ENCODE measurements at places on chromosomes 3 and 15. TPM values are rescaled to one million over a fixed set of nuclear protein-coding genes. Genes with fewer than 3 reads are reported as not detected.

Gene TTC21A
- 2.1 TPM for total RNA-seq

Gene SAXO2
- 0.26 TPM for total RNA-seq

Gene TMEM62
- total RNA-seq: 8.6 TPM

Gene MFN1
- total RNA-seq: 17.7 TPM

Gene KIF15
- 0.51 TPM for total RNA-seq

Gene TGM4
- total RNA-seq: not detected

Gene CPB1
- not detected for total RNA-seq

Gene TUSC7
- total RNA-seq: not detected

Gene RHOV
- not detected for total RNA-seq

Gene MNS1
- total RNA-seq: 0.40 TPM

GRCh38 chr3:177994976-177995375 is 541.3 kb upstream of the KCNMB2 start:
- DNase-seq: no peak

- DNase-seq: no peak
Measured at GRCh38 chr3:19757773-19758172, 176.2 kb downstream of the EFHB start.

DNA sequence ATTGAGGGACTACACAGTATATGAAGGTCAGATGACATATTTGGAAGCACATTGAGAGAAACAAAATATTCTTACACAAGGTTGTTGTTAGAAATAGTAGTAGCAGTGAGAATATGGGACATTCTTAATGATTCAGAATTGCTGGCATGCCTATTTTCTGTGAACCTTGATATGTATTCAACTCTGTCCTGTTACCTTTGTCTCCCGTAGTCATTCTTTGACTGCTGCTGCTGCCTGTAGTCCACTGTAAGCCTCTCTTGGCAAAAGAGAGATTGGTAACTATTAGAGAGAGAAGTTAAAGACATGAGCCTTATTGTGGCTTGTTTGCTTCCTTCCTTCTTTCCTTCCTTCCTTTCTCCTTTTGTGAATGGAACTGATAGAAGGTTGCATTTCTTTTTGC is 64.5 kb downstream of the TCF12 start:
- no peak for DNase-seq

DNA sequence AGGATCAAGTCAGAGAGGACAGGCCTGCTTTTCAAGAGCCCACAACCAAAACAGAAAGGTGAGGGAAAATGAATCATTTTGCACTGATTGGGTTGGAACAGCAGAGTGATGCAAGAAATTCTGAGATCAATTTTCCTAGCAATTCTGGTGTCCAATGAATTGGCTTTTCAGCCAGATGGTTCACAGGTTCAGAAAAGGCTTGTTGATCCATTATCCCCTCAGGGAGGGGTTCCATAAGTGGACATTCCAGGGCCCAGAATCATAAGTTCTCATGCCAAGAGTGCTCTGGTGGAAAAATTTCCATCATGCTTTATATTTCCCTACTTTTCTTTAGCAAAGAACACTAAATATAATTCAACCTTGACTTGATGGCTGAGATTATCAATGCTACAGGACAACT is 16.2 kb downstream of the RBP2 start:
- DNase-seq: no peak

- DNase-seq: no peak
Measured at GRCh38 chr3:165156757-165157420, 39.3 kb downstream of the SLITRK3 start.

DNA sequence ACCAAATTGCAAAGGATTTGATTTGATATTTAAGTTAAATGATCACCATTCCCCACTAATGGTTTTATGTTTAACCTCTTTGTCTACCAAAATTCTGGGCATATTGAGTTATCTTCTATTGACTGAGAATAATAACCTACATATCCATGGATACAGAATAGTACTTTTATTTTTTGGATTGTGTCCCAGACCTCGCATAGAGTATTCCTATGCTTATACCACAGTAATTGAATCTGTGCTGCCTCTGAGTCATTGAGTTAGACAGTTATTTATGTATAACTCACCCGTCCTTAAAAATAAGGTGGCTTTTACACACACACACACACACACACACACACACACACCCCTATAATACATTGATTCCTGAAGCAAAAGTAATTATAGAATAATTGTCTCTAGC is 690.1 kb upstream of the BCHE start:
- no peak for DNase-seq

GRCh38 chr3:197425485-197426120 is 127.2 kb upstream of the DLG1 start:
- no peak for DNase-seq

DNA sequence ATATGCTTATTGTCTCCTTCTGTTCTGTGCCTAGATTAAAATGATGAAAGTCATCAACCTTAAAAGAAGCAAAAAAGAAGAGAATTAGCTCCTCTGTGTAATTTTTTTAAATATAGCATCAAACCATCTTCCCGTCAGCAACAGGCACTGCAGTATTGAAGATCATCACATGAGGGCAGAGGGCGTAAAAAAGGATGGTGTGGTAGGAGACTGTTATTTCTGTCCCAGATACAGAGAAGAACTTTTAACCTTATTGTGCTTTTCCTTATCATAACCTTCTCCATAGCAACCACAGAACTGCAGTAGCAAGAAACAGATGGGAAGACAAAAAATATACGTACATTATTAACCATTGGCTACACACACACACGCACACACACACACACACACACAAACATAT is 88.8 kb downstream of the IGSF11 start:
- no peak for DNase-seq

GRCh38 chr3:136838641-136839555 is 20.0 kb downstream of the SLC35G2 start:
- DNase-seq: no peak

GRCh38 chr3:135740751-135741150 is 224.8 kb upstream of the PPP2R3A start:
- DNase-seq: no peak

GRCh38 chr3:8441969-8442559 is 59.6 kb upstream of the LMCD1 start:
- DNase-seq: no peak

GRCh38 chr3:193875601-193876321 is 260.2 kb upstream of the HES1 start:
- DNase-seq: no peak

DNA sequence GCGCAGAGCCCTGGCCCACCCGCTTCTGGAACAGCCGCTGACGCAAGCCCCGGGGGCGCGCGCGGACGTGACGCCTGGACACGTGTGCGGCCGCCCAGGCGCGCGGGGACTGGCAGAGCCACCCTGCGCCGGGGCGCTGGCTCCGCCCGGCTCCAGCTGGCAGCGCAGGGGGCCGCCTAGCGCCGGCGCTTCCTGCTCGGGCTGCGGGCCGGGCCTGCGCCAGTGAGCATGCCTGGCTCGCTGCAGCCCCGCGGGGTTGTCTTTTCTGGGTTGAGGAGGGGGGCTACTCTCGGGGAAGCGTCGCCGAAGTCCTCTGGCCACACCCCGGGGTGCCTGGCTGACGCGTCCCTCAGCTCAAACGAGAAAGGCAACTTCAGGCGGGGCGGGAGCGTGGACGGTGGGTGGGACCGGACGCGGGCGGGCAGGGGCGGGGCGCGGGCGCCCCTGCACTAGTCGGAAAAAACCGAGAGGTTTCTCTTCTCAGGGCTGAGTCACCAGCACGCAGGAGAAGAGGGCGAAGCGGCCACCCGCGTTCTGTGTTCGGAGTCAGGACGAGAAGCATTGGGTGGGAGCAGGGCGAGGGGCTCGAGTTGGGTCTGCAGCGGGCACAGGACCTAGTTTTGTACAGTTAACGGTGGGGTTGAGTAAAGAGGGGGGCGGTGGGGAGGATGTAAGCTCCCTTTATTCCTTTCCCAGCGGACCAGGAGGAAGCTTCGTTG is at the start of gene SIAH2:
Gene SIAH2, minus strand, starts transcription at position 48 of the 719 bp plus-strand sequence. CDS start 320 bp downstream, outside the sequence.
- peak; percentile 97 for DNase-seq

GRCh38 chr15:33766389-33766788 is 201.9 kb upstream of the CHRM5 start:
- DNase-seq: no peak

DNA sequence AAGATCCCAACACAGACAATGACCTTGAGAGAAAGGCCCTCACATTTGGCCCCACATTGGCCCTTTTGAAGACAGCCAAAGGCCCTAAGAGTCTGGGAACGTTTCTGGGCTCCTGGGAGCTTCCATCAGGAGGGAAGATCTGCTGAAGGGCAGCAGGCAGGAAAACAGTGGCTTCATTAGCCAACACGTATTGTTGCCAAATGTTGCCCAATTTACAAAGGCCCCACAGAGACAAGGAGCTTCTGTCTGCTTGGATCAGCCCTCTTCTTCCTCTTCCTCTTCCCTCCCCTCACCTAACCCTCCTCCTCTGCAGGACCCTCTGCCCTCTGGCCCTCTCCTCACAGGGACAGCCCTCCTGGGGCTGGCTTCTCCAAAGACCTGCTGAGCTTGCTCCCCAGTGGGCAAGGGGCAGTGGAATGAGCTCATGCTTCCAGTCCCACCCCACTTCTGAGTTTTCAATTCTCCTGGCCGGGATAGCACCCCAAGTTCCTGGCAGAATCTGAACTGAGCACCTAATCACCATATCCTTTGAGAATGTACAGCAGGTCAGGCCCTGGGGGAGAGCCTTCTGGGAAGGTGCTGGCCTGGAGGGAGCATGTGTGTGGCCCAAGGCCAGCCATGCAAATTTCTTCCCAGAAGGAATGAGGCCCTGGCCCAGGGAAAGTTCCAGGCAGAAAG is 5.1 kb upstream of the LTF start:
- no peak for DNase-seq

DNA sequence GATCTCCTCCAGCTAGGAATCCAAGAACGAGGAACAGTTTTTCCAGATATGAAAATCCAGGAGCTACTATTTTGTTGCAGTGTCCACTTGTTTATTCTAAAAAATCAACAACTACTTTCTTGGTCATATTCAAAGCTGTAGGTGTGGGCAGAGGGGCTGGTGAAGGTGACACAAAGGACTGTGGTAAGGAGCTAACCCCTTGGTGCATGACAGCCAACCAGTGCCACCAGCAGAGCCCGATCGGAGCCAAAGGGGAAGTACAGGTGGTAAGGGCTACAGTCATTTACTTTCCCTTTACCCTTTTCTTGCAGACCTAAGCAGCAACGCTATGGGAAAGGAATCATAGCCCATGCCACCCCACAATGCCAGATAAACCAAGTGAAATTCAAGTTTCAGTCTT is 30.7 kb downstream of the PLA1A start:
- DNase-seq: no peak

- no peak for DNase-seq
Measured at GRCh38 chr15:43316016-43316970, 14.1 kb downstream of the LCMT2 start.

GRCh38 chr15:69035205-69035917 is 20.9 kb downstream of the NOX5 start:
- DNase-seq: peak; percentile 54

Measured in right lobe of liver (tissue), 6 donors.